Muscle of arm (tissue), 14 donors: ENCODE measurements at places on chromosomes 7 and 10. TPM values are rescaled to one million over a fixed set of nuclear protein-coding genes. Genes with fewer than 3 reads are reported as not detected.

- DNase-seq = no peak
These were observed 50.8 kb upstream of the PDZD8 start for GRCh38 chr10:117425974-117426566.

DNA sequence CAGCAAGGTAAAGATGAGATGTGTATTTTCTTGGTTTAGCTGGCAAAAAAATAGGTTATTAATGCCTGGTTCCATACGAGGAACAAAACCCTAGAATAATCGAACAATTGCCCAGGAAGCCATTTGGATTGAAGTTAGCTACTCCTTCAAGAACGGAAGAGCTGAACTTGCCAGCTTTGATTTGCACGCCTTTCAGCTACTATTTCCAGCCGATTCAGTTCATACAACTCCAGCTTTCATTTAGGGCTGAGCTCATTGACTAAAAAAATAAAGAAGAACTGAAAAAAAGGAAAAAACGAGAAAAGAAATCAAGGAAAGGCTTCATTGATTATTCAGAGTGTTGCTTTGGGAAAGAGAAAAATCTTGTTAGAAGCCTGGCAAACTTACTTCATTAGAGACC is 60.4 kb downstream of the PTN start:
- DNase-seq = no peak

DNA sequence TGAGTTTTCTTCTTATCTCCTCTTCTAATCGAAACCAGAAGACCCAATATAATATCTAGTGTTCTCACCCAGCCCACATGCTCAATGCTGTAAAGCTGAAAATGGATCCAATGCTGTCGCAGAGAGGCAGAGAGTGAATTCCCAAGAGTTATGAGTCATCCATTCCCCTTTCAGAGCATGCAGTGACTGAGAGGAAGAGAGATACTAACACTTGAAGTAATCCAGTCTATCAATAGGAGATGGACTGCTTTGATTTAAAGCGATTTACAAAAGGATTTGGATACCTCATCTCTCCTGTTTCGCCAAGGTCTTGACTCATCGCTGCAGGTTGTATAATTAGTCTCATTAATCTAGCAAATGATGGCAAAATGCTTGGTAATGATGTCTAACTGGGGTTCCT is 41.5 kb upstream of the PRKCQ start:
- DNase-seq = no peak

DNA sequence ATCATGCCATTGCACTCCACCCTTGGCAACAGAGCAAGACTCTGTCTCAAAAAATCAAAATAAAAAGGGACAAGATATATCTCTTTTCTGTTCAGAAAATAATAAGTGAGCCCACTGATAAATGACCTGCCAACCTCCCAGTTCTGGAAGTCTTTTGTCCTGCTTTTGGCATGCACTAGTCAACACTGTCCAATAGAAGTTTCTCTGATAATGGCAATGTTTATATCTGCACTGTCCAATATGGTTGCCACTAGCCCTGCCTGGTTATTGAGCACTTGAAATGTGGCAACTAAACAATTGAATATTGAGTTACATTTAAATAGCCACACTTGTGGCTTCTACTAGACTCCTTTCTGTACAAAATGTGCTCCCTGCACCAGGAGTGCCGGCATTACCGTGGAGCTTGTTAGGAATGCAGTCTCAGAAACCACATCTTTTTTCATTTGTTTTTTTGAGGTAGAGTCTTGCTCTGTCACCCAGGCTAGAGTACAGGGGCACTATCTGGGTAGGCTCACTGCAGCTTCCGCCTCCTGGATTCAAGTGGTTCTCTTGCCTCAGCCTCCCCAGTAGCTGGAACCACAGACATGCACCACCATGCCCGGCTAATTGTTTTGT is 229.7 kb downstream of the CACNB2 start:
- DNase-seq = no peak

TRIM50 gene
- 0.44 TPM for polyA plus RNA-seq

- DNase-seq = no peak
These were observed 115.2 kb downstream of the ZNF37A start for GRCh38 chr10:38209332-38209731.

DNA sequence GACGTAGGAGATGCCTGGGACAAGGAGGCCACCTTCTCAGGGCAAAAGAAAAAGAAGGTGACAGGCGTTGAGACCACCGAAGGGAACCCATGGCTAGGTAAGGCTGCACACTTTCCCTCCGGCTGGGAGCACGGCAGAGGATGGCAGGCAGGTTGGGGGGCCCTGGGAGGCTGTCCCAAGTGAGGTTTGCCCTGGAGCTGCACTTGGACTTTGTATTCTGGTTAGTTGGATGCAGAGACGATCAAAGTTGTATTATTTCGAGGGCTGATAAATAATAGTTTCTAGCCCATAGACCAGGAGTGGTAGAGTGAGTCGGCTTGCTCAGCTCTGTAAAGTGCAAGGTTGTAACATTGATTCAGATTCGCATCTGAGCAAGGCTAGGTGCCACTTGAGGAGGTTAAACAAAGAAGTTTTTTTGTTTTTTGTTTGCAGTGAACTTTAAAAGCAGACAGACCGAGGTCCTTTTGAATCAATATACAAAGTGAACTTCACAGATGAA is 608 bp downstream of the ENTPD7 start:
- no peak for DNase-seq

DNA sequence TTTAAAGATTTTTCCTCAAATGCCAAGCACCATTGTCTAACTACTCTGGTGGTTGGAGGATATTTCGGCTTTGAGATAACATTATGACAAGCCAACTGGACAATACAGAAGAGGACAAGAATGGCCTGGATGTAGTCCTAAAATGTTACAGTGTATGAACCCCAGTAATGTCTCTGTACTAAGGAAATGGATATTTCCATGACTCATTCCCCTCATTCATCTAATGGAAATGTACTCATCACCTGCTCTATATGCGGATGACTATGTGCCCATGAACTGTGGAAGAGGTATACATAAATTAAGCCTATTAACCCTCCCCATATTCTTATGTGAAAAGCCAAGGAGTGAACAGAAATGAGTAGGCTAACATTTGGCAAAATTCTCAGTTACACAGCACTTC is 207.9 kb downstream of the CACNA2D1 start:
- no peak for DNase-seq

WIPF3 gene
- polyA plus RNA-seq = 20.2 TPM

DNA sequence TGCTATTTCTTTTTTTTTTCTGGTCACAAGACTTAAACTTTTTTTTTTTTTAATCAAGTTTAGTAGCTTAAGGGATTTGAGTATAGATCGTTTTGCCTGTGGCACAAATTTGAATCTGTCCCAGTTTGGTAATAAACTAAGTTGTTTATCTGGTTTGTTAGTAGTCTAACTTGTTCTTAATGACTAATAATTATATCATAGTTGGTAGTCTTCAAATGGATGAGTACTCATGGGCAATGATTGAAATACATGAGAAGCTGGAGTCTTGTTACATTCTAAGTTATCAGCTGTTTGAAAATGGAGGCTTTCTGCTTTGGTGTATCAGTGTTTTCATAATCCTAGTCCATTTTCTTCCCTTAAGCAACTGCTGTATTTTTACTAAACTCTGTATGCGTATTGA is 12.3 kb downstream of the BTAF1 start:
- DNase-seq = no peak

DNA sequence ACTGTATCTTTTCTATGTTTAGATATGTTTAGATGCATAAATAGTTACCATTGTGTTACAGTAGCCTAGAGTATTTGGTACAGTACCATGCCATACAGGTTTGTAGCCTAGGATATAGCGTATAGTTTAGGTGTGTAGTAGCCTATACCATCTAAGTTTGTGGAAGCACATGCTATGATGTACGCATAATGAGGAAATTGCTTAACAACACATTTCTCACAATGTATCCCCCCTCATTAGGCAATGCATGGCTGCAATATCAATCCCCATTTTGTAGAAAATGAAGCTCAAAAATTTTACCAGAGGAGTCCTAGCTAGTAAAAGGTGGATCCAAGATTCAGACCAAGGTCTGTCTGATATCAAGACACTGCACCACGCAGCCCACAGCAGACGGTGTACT is 376.4 kb upstream of the NFE2L3 start:
- no peak for DNase-seq

DNA sequence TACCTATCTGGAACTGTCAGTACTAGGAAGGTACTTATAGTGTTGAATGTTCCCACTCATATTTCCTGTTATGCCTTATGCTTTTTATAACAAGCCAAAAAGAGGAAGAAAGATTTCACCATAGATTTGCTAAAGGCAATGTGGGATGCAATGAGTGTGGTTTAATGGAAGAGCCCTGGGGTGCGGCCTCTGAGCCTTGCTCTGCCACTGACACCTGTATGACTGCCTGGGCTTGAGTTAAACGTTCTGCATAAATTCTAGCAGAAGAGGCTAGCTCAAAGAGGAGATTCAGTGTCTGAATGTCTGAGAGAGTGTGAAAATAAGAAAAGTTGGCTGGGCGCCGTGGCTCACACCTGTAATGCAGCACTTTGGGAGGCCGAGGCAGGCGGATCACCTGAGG is 143.8 kb downstream of the TPST1 start:
- DNase-seq = no peak

- DNase-seq = no peak
These were observed 248.0 kb downstream of the PRPF18 start for GRCh38 chr10:13834581-13835286.

LRRC18 gene
- not detected for polyA plus RNA-seq

HOXA6 gene
- 9.3 TPM for polyA plus RNA-seq

SEC23IP gene
- polyA plus RNA-seq = 43.5 TPM

- DNase-seq = no peak
These were observed 279.7 kb downstream of the ARHGAP12 start for GRCh38 chr10:31648966-31649365.

GRCh38 chr7:40437498-40437897 is 302.7 kb downstream of the SUGCT start:
- no peak for DNase-seq

JCAD gene
- polyA plus RNA-seq = not detected

NPSR1 gene
- not detected for polyA plus RNA-seq

GRCh38 chr10:89280508-89280907 is 21.3 kb upstream of the IFIT2 start:
- DNase-seq = no peak

BTBD16 gene
- not detected for polyA plus RNA-seq

- no peak for DNase-seq
These were observed 233.5 kb downstream of the WDR11 start for GRCh38 chr10:121084675-121085070.

GRCh38 chr10:110002801-110003523 is 4.8 kb upstream of the ADD3 start:
- no peak for DNase-seq

PRKG1 gene
- polyA plus RNA-seq = 58.7 TPM

GRCh38 chr10:119176166-119176565 is 2.4 kb downstream of the PRDX3 start:
- no peak for DNase-seq

- no peak for DNase-seq
These were observed 15.5 kb upstream of the ADGRA1 start for GRCh38 chr10:133072196-133072595.

GRCh38 chr10:102994531-102995295 is 76.6 kb downstream of the CNNM2 start:
- no peak for DNase-seq

GIMAP5 gene
- 7.7 TPM for polyA plus RNA-seq

- no peak for DNase-seq
These were observed 7.7 kb upstream of the GBX1 start for GRCh38 chr7:151175047-151175792.

- no peak for DNase-seq
These were observed 2.0 kb downstream of the MICALL2 start for GRCh38 chr7:1457059-1457948.

DNA sequence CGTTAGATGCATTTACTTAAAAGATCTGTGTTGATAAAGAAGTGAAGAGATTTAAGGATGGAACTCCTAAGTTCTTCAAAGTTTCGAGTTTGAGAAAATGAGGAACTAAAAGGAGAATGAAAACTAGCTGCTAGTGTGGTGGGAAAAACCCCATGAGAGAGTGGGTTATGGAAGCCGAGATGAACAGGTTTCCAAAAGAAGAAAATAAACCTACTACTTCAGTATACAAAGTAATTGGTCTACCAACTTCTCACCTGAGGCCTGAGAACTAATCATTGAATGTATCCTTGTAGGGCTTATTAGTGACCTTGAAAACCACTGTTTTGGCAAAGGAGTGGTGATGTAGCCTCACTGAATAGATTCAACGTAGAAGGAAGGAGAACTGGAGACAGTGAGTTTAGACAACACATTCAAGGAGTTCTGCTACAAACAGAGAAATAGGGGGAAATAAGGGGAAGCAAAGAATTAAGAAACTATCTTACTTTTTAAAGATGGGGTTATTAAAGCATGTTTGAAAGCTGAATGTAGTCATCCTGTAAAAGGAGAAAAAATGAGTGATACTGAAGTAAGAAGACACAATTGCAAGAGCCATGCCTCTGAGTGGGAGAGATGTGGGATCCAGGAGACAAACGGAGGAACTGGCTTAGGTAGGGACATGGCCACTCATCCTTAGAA is 50.8 kb downstream of the CH25H start:
- no peak for DNase-seq

DNA sequence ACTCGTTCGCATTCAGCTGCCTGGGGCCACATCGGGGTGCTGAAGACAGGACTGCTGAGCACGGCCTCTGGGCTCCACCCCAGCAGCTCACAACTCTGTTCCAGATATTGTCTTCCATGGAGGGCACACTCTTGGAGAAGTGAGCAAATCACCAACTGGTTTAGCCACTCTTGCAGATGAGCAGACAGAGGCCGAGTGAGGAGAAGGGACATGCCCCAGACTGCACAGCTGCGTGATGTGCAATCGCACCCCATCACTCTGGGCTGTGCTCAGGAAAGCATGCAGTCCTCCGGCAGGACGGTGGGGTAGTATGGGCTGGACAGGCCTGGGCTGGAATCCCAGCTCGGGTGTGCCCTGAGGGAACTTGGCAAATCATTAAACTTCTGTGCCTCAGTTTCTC is 111.6 kb downstream of the FAM53B start:
- DNase-seq = no peak

- DNase-seq = no peak
These were observed 17.4 kb upstream of the PRKAG2 start for GRCh38 chr7:151894111-151895007.

DNA sequence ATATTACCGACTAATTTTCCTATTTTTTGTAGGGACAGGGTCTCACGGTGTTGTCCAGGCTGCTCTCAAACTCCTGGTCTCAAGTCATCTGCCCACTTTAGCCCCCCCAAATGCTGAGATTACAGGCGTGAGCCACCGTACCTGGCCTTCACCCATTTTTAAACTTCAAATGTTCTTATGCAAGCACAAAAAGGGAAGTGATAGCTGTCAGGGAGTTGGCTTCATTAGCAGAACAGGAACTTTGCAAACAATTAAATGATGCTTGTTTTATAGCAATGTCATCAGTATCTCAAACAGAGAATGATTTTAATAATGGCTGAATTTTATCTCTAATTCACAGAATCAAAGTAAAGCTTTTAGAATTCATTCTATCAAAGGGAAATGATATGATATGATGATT is 49.8 kb upstream of the FAM171A1 start:
- DNase-seq = no peak

GIMAP4 gene
- polyA plus RNA-seq = 18.8 TPM
